NCI-H2029 treated with DMSO at 0.1 percent for 48 hours (cell line): ENCODE measurements at places on chromosomes 13 and 19.

GRCh38 chr13:90055121-90055520, 1292.4 kb upstream of the MIR17HG start:
- DNase-seq: no peak

GRCh38 chr19:54114340-54115108, 933 bp downstream of the TFPT start:
- no peak for DNase-seq

DNA sequence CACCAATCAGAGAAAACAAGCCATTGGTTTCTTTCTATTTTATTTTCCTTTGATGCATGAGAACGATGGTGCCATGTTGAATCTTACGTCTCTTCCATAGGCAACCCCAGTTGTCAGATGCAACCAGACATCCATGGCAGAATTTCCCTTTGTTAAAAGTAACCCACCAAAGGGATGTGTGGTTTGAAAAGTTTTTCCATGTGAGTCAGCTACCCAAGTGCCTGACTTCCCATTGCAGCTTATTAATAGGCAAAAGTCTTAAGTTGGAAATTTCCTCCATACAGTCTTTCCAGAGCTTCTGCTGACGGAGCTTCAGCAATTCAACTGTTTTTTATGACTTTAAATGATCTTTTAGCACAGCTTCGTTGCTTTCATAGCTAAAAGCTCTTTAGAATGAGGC, 73.8 kb upstream of the FAM216B start:
- DNase-seq: no peak

DNA sequence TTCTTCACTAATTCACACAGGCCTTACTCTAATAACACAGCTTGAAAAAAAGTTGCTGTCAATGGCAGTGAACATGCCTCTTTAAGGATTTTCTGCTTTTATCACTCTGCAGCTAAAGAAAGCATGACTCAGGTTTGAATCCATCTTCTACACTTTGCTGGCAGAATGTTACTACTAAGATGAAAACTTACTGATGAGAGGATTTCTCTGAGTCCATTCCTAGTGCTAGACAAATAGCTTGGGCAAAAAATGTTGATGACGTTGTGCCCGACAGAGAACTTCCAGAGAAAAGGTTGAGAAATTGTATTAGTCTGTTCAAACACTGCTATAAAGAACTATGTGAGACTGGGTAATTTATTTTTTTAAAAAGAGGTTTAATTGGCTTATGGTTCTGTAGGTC, 572.0 kb downstream of the IRS2 start:
- no peak for DNase-seq

DNA sequence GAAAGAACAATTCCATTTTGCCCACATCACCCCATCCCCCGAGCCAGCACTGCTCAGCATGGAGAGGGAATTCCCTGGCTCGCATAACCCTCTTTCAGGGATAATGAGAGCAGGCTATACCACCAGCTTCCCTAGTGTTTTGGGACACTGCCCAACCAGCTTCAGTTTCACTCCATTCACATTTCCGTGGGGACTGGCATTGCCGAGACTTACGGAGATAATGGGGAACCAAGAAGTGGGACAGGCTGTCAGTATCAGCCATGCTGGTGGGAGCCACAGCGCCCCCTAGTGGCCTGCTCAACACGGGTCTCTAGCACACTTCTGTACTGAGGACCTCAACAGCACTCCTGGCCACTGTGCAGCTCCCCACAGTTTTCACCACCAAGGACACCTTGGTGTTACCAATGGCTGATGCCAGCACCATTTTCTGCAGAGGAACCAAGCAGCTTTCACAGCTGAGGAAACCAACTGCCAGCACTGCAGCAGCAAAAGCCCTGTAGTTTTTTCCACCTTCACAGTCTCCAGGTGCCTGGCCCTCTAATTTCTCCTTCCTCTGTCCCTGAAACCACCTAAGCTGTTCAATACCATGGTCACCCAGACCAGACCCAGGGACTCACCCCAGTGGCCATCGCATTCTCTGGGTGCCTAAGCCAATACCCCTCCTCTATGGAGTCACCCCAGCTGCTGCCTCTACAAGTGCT, 23.7 kb downstream of the SLC6A16 start:
- no peak for DNase-seq

DNA sequence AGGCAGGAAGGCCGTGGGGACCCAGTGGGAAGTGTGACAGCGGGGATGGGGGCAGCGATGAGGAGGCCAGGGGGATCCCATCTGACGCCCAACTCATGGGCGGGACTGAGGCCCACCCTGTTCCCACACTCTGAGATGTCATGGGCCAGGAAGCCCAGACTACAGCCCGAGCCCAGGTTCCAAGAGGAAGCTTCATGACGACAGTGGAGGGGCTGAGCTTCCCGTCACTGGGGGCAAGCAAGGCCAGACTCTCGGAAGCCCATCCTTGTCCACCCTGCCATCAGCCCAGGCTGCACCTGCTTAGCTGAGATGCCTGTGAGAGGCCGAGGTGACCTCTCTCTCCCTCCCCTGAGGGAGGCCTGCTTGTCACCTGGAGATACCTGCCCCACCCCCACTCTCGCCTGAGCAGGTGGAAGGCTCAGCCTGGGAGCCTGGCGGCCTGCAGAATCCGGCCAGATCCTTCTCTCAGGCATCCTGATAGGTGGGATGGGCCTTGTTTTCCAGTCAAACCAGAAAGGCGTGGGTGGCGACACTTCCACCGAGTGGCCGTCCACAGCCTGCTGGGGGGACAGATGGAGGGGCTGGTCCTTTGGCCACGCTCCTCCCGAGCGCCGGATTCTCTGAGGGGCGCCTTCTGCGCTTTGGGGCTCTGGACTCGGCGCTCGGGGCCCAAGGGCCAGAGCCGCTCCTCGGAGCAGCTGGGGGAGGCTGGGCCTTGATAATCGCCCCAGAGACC, 4.8 kb downstream of the ZBTB7A start:
- DNase-seq: peak; percentile 61
